Activated naive CD4-positive, alpha-beta T cell treated with anti-CD3 and anti-CD28 coated beads for 36 hours (primary cell): ENCODE measurements at places on chromosomes 1 and 21.

- DNase-seq = no peak
These were observed 76.5 kb downstream of the S1PR1 start for GRCh38 chr1:101313356-101313755.

DNA sequence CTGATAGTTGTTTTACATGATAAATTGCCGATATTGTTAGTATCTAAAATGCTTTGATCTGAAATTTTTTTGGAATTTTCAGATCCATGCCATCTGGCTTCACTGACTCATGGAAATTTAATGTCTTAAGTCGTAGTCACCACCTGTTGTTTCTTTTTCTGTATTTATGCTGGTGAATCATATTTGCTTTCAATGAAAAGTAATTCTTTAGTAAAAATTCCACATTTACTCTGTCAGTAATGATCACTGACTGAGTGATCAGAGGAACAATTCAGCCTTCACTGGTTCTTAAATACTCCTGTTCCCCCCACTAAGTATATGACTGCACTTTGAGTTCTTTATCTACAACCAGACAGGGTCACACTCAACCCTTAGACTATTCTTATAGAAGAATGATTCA is 185.6 kb upstream of the NRIP1 start:
- no peak for DNase-seq

DNA sequence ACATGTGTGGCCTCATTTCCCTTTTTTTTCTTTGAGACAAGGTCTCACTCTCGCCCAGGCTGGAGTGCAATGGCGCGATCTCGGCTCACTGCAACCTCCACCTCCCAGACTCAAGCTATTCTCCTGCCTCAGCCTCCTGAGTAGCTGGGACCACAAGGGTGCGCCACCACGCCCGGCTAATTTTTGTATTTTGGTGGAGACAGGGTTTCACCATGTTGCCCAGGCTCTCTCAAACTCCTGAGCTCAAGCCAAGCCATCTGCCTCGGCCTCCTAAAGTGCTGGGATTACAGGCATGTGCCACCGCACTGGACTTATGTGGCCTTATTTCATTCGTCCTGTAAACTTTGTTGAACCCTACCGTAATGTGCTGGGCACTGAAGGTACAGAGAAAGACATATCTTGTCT is 569 bp upstream of the WARS2 start:
- DNase-seq = peak; percentile 71

- DNase-seq = no peak
These were observed 80.0 kb upstream of the TNR start for GRCh38 chr1:175823406-175823805.

DNA sequence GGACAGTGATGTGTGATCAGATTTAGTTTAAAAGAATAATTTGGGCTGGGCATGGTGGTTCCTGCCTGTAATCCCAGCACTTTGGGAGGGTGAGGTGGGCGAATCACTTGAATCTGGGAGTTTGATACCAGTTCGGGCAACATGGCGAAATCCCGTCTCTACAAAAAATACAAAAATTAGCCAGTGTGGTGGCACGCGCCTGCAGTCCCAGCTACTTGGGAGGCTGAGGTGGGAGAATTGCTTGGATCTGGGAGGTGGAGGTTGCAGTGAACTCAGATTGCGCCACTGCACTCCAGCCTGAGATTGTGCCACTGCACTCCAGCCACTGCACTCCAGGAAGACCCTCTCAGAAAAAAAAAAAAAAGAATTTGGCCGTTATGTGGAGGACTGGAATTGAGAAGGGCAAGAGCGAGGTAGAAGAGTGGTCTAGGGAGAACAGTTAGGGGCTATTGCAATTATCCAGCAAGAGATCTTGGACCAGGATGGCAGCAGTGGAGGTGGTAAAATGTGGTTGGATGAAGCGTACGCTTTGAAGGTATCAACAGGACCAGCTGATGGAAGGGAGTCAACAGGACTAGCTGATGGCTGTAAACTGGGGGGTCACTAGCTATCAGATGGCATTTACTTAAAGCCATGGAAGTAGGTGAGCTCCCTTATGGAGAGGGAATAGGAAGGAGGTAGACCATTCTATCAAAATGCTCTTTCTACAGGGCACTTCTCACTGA is 9.6 kb downstream of the BTBD19 start:
- DNase-seq = no peak
